GM23248 (cell line): ENCODE measurements at places on chromosomes 4 and X. TPM values are rescaled to one million over a fixed set of nuclear protein-coding genes. Genes with fewer than 3 reads are reported as not detected.
A peak's percentile ranks its signal among the peaks of the same experiment; 100 is the strongest.

GRCh38 chr4:140806163-140806562 is 50.0 kb upstream of the TBC1D9 start:
- no peak for DNase-seq

DNA sequence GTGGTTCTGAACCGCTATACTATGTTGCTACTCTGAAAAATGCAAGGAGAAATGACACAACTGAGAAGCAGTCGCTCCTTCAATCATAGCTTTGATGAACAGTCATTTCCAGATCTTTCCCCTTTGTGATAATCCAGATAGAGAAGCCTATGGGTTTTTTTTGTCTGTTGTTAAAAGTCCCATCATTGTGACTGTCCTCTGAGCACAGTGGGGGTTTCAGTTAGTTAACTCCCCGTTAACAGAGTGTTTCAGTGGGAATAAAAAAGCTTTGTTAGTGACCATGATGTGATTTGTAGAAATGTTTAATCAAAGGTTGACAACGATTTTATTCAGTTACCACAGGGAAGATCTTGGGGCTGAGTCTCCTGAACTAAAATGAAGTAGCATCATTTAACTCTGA is 176.2 kb upstream of the MAOA start:
- no peak for DNase-seq

FABP2 gene
- not detected in 2 replicates for total RNA-seq

GRCh38 chr4:88549815-88550214 is 26.2 kb upstream of the PYURF start:
- DNase-seq = no peak

MAPK10 gene
- total RNA-seq = 0.89 and 1.3 TPM in 2 replicates

CCSER1 gene
- total RNA-seq = not detected in 2 replicates

- DNase-seq = no peak
Measured at GRCh38 chr4:8168832-8169598, 10.4 kb upstream of the ABLIM2 start.

- no peak for DNase-seq
Measured at GRCh38 chr4:11623726-11624037, 195.0 kb upstream of the HS3ST1 start.

DNA sequence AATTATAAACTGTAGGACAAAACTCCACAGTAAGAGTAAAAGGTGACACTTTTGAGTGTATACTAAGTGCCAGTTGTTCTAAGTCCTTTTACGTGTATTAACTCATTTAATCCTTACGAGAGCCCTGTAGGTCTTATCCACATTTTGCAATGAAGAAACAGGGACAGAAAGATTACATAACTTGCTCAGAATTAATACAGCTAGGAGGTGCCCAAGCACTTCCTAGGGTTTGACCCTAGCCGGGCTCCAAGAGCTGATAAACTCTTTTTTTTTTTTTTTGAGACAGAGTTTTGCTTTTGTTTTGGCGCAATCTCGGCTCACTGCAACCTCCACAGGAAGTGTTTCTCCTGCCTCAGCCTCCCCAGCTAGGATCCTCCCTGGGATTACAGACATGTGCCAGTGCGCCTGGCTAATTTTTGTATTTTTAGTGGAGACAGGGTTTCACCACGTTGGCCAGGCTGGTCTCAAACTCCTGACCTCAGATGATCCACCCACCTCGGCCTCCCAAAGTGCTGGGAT is 110.4 kb downstream of the UBE2K start:
- no peak for DNase-seq

DNA sequence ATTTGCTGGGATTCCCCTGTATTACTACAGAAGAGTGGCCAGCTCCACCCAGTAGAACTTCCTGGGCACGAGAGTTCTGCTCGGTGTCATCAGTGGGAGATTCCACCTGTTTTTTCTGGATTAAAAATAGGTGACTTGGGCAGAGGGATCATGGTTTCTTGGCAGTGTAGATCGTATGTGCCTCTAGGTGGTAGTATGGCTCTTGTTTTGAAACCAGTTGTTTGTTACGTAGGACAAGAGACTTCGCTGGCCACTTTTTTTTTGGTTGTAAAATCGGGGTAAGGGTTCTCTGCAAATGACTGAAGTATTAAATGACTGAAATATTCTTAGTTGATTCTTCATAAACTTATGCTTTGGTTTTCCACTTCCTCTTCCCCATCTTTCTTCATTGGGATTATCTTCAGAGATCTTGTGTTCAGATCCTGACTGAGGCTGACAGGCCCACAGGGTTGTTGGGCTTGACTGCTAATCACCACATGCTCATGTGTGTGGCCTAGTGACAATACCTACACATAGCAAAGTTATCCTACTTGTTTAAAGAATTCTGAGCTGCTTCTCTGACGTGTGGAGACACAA is 43.8 kb upstream of the WDR1 start:
- peak; percentile 41 for DNase-seq

GRCh38 chr4:59956366-59956765 is 1243.8 kb upstream of the ADGRL3 start:
- DNase-seq = no peak

DNA sequence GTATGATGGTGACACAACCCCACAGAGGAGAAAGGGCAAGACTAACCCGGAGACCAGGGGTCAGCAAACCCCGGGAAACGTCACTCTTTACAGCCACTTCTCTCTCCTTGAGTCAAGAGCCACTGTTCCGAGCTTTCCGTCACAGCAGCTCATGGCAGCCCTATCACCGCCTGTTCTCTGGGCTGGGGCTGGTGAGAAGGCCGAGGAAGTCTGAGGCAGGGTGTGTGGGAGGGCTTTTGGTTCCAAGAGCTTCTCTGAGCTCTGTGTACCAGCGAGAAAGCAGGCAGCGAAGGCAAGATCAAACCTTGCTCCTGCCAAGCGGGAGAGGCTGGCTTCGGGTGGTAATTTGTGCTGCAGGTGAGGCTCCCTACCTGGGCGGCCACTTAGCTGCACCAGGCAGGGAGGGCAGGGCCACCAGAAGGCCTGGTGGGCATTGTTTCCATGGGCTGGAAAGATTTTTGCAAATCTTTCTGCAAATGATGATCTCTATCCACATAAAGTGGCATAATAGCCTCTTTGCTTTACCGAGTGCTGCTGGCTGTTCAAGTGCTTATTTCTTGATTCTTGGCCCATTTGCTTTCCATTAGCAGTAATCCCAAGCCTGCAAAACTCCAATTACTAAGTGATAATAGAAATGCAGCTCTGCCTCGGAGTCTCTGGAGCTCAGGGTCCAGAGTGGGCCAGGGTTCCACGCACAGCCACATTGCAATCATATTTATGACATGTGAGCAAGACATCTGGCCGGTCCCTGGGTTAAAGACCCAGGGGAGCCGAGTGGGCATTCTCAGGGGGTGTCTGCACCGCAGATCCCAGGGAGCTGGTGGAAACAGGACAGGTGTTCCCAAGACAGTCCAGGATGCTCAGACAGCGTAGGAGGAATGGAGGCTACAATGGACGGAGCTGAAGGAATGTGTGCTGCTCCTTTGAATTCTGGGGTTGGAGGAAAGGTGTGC is 41.5 kb downstream of the DCTD start:
- no peak for DNase-seq

DNA sequence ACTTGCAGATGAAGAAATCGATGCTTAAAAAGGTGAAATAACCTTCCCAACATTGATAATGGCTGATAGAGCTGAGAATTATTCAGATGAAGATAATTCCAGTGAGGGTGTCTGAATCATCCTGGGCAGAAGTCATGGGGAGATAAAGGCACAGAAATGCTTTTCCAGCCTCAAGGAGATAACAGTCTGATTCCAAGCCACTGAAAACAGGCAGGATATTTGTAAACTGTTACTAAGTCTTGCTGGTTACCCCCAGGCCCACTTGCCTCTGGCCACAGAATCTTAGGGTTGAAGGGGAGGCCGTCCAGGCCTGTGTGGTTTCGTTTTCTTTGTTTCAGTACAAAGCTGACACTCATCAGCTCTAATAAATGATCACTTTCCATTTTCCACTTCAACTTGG is 158.5 kb downstream of the SH3KBP1 start:
- no peak for DNase-seq

DNA sequence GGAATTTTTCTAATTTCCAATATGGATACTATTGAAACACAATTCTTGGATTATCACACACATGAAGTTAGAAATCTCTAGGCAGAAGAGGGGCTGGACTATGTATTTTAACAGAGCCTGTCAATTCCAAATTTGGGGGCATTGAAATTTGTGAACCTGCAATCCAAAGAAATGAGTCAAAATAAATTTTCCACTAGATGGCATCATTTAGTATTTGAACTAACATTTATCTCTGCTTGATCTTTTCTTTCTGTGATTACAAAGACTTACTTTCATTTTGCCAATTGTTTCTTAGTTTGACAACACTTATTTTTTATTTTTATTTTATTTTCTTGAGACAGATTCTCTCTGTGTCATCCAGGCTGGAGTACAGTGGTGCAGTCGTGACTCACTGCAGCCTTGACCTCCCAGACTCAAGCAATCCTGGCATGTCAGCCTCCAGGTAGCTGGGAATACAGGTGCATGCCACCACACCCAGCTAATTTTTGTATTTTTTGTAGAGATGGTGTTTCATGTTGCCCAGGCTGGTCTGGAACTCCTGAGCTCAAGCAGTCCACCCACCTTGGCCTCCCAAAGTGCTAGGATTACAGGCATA is 2.7 kb upstream of the PYURF start:
- peak; percentile 58 for DNase-seq

DNA sequence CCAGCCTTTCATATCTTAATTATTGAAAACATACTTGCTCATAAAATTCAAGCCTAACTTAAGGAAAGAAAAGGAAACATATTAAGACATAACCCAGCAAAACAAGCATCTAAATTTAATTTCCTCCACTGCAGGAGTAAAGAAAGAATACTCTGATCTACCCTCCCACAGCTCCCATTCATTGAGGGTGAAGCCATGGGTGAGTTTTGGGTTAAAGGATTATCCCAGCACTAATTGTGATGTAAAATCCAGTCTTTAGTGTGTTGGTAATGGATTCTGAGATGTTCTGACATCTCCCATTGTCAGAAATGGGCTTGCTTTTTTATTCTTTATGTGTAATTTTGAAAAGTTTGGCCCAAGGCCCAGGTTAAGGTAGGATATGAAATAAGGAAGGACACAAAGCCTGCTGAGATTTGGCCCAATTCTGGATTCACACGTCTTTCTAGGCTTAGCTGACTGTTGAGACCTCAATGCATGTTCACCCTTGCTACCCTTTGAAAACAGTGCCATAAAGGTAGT is 50.4 kb downstream of the SPARCL1 start:
- no peak for DNase-seq

DNA sequence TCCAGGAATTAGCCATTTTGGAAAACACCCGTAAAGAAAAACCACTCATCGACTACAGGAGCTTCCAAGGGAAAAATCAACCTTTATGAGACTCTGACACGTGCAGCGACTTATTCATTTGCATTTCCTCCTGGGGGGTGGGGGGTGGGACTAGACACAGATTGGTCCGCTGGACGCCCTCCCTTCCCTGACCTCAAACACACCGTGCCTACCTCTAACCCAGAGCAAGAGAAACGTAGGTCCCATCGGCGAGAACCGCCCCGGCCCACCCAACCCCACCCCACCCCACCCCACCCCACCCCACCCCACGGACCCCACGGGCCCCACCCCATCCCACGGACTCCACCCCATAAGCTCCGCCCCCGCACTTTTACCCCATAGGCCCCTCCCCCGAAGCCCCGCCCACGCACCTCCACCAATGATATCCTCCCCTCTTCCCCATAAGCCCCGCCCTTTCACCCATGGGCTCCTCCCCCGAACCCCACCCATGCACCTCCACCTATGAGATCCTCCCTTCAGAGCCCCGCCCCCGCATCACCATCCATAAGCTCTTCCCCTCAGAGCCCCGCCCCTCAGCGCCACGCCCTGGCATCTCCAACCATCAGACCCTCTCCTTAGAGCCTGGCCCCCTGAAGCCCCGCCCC is 1.1 kb downstream of the GTPBP6 start:
- peak; percentile 90 for DNase-seq

GABRG1 gene
- not detected in 2 replicates for total RNA-seq

NUDT11 gene
- 12.0 and 12.4 TPM in 2 replicates for total RNA-seq

NAP1L2 gene
- total RNA-seq = not detected in 2 replicates

GRCh38 chrX:19689170-19689779 is 174.0 kb upstream of the MAP3K15 start:
- DNase-seq = no peak

FDCSP gene
- not detected in 2 replicates for total RNA-seq

UCP1 gene
- total RNA-seq = not detected in 2 replicates

KLHL13 gene
- 0.43 TPM in 1 of 2 replicates, not detected in the other for total RNA-seq

DNA sequence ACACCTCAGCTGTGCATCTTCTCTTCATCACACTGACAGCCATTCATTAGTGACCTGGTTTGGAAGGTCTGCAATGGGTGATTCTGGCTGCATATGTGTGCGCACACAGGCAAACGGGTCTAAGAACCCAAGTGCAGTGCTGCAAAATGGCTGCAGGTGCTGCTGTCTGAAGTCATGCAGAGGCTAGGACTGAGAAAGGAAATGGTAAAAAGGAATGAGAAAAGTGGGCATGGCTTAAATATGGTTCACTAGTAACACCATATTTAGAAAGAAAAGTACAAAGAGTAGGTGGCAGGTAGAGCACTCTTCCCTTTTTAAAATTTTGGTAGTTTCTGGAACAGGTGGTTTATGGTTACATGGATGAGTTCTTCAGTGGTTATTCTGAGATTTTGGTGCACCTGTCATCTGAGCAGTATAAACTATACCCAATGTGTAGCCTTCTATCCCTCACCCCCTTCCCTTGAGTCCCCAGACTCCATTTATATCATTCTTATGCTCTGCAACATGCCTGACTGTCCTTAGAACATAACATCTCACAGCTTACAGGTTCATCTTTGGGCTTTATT is 78.4 kb downstream of the CCNG2 start:
- DNase-seq = no peak

GRCh38 chrX:97842468-97843199 is 958.9 kb downstream of the RPA4 start:
- DNase-seq = no peak

GRCh38 chr4:140059159-140059558 is 94.8 kb downstream of the MAML3 start:
- no peak for DNase-seq

- DNase-seq = peak; percentile 18
Measured at GRCh38 chrX:105191878-105192277, 28.6 kb downstream of the TEX13A start.

- peak; percentile 39 for DNase-seq
Measured at GRCh38 chr4:80767944-80768343, 262.6 kb upstream of the BMP3 start.

CLCN4 gene
- 0.89 and 0.97 TPM in 2 replicates for total RNA-seq

DNA sequence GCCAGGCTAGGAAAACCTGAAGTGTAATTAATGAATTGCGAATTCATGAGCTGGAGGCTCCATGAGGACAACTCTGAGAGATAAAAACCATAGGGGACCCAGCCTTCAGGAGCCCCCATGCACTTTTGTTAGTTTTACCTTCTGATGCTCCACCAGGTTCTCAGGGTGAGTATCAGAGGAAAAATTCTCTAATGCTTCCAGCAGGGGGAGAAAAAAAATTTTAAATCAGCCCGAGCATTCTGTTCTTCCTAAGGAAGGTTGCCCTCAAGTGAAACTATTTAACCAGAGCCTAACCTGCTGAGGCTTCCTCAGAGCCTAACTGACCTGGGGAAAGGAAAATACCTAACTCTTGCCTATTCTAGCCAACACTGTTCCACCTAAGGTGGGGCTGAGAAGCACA is 552.6 kb downstream of the PPARGC1A start:
- DNase-seq = no peak

- DNase-seq = peak; percentile 59
Measured at GRCh38 chr4:107835406-107835805, 10.7 kb downstream of the SGMS2 start.

- no peak for DNase-seq
Measured at GRCh38 chr4:144715230-144715629, 69.3 kb downstream of the HHIP start.
